ENCODE measurements at places on chromosomes 3 and 15.

- no peak for DNase-seq
These were observed 22.0 kb downstream of the KIF9 start for GRCh38 chr3:47260605-47261004.

DNA sequence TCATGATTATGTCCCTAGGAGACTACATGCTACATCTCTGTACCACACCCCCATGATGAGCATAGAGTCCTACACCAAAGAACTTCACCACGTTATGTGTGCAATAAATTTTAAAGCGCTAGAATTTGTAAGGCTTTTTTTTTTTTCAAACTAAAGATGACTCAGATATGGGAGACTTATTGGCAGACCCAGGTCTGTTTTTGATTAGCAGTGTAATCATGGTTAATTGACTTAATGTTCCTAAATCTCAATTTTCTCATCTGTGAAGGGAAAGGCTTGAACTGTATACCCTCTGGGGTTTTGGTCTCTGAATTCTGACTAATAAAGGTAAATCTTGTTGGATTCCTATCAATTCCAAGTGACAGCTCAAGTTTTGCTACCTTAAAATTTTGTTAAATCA lies 26.4 kb downstream of the ABI3BP start:
- DNase-seq: no peak

DNA sequence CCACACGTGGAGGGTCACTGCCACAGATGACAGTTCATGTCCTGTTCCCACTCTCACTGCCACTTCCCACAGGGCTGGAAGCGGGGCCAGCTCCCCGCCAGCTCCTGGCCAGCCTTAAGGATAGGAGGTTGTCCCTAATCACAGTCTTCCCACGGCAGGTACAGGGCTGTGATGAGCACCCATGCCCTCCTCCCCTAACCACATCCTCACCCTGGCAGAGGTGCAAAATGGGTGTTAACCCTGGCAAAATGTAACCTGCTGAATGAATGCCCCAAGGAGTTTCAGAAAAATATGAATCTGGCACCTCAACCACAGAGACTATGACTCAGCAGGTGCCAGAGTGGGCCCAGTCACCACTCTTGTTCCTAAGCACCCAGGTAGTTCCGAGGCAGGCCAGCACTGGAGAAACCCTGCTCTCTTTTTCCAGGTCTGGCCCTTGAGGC lies 185.1 kb upstream of the TPM1 start:
- DNase-seq: no peak

DNA sequence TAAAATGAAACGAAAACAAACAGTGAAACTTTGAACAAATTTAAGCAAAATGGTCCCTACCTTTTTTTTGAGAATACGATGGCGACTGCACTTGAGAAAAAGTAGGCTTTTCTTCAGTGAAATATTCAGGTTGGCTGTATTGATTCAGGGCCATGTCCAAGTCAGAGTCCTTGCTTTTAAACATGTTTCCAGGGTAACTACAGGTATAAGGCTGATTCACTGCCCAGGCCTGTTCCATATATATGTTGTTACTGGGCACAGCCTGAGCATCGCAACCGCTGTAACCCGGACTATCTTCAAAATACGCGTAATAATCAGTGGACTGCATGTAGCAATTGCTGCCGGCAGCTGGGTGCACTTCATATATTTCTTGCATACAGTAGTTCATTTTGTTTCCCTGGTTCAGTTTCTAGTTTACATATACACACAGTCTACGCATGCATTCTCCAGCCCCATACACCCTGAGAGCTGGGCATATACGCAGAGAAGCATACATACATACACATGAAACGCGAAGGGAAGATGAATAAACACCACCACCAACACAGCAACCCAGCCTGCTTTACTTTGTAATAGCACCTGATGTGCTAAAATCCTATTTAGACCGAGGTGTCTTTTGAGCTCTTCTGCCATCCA lies 220.0 kb downstream of the NR1D2 start:
- DNase-seq: no peak

DNA sequence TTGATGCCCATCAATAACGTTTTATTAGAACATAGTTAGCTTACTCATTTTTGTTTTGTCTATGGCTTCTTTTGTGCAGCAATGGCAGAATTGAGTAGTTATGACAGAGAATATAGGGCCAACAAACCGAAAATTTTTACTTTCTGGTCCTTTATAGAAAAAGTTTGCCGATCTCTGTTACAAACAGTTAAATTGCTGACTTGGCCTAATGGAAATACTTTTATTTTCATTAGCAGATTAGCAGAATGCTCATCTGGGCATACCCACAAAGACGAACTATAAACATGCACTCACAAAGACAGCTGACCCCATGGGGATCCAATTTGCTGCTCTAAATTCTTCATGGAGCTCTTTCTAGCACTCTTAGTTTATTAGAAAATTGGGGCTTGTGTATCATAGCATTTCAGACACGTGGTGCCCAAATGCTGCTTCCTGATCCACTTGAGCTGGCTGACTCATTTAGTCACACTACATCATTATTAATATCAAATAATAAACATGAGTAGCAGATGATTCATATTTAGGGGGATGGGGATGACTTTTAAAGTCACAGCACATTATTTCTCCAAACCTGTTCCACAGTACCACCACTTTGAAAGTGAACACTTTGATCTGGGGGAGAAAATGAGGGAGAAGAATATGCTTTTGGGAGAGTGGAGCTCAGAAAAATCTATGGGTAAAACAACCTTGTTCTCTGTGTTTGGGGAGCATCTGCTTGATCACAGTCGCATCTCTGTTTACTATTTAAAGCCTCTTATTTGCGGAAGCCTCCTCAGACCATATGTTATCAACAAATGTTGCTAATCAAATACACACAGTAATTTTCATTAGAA lies 228.1 kb upstream of the FEZF2 start:
- DNase-seq: peak; percentile 66

DNA sequence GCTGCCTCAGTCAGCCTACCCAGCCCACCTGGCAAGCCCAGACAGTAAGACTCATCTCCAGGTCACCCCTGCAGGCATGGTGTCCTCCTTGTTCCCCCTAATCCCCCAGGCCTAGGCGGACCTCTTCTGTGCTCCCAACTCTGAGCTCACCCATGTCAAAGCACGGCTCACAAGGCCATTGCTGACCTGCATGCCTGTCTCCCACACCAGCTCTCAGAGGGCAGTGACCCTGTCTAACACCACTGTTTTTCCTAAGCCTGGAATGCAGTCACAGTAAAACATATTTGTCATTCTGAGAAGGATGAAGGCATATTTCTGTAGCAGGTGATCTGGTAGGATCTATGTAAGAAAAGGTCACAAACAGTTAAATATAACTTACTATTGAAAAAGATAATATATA lies 110.3 kb upstream of the HACD2 start:
- DNase-seq: no peak

- DNase-seq: peak; percentile 72
These were observed 50.4 kb downstream of the GHSR start for GRCh38 chr3:172397716-172398405.

DNA sequence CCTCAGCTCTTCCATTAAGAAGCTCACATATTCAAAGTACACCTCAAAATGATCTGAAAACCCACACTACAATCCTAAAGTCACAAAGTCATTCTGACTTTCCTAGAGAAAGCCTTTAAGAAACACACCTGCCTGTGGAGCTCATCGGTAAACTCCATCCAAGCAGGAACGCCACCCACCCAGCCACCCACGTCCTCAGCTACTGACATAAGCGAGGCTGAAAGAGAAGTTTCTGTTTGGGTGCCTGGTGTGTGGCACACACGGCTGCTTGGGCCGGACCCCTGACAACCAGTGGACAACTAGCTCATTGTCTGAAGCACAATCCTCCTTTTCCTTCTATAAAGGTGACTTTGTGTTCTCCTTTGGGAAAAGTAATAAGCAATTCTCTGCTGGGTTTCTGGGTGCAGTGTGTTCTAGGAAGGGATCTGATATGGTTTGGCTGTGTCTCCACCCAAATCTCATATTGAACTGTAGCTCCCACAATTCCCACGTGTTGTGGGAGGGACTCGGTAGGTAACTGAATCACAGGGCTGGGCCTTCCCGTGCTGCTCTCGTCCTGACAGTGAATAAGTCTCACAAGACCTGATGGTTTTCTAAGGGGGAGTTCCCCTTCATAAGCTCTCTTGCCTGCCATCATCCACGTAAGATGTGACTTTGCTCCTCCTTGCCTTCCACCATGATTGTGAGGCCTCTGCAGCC lies 26.1 kb downstream of the FAM174B start:
- no peak for DNase-seq

DNA sequence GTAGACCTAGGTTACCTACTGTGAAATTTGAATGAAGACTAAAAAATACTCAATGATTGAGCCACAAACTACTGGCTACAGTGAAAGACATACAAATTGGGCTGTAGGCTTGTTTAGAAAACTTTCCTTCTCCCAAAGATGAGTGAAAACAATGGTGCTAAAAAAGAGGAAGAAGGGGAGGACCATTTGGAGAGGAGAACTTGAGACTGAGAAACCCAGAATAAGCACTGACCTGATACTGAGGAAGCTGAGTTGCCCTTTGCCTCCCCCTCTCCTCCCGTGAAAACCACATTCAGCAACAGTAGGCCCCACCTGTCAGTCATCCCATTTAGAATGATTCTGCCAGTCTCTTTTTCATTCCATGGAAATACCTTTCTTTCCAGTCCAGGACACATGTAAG lies 484.0 kb upstream of the TGFBR2 start:
- no peak for DNase-seq

DNA sequence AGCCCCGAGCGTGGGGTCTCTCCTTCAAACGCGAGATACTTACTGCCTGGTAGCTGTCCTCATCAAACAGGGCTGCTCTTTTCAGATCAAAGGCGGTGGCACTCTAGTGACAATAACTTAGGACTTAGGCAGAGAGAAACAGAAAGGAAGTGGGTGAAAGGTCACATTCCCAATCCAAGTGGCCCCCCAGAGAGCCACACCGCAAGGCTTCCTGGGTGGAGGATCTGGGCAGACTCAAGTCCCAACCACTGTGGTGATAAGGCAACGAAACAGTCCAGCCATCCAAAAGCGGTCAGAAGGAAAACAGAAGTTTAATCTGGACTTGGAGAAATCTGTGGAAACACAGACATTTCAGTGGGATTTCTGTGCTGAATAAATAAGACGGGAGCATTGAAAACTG lies 227.2 kb downstream of the ADAMTS17 start:
- DNase-seq: peak; percentile 81

GRCh38 chr3:8752832-8753231 lies 16.6 kb downstream of the OXTR start:
- DNase-seq: no peak

DNA sequence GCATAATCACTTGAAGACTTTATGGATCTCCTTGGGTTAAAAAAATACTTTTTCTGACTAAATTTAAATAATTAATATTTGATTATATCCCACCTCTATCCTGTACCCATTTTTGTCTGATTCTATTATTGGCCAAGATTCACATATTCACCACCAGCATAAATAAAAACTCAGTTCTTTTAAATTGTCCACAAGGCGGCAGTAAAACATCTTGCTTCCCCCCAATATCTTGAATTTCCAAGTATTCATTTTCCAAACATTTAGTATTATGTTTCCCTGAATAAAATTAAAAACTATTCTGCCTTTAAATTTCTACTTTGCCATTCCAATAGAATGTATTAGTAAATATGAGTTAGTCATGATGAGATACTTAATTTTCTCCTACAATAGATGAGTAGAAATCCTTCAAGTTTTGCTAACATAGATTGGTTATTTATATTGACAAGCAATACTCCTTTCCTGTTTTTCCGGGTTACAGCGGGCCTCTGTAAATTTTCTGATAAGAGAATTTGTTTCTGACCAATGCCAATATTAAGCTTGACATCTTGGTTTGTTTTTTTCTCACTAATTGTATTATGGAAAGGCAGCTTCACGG lies 218.7 kb upstream of the MDFIC2 start:
- peak; percentile 62 for DNase-seq

DNA sequence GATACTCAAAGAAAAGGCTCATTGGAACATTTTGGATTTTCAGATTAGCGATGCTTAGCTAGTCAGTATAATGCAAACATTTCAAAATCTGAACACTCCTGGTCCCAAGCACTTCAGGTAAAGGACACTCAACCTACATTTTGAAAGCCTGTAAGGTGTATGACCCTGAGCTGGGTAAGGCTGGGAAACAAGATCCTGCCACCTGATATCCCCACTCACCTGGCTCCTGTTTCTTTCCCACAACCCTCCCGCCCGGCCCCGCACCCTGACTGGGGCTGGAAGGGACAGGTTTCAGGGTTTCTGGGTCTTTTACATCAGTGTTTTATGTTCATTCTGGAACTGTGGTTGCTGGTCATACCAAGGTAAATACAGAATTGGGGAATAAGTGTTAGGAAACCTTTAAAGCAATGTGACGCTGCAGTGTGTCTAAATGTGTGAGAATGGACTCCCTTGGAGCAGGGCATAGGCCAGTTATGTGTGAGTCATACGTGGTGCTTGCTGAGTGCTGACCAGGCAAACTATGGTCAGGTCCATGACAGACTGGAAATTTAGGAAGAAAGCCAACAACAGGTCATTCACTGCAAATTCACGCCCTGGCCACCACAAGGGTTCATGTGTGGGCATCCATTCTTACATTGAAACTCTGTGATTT lies 22.9 kb downstream of the CTXND1 start:
- peak; percentile 3 for DNase-seq

DNA sequence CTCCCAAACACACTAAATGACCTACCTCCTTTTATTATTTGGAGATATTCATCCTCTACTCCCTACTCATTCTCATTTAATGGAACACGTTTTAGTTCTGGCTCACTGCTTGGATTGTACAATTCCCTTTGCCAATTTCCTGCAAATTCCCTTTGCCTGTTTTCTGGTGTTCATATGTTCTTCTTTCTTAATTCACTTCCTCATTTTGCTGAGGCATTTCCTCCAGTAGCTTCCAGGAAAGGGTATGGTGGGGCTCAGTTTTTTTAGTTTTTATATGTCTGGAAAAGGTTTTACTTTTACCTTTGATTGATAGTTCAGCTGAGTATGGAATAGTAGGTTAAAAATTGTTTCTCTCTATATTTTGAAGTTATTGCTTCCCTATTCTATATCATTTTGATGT lies 143.6 kb upstream of the GOLIM4 start:
- no peak for DNase-seq

GRCh38 chr3:126971891-126972351 lies 11.0 kb upstream of the PLXNA1 start:
- peak; percentile 76 for DNase-seq

GRCh38 chr3:172287937-172288477 lies 160.2 kb downstream of the GHSR start:
- DNase-seq: no peak

- peak; percentile 95 for DNase-seq
These were observed 53.0 kb upstream of the MME start for GRCh38 chr3:155026999-155027591.

DNA sequence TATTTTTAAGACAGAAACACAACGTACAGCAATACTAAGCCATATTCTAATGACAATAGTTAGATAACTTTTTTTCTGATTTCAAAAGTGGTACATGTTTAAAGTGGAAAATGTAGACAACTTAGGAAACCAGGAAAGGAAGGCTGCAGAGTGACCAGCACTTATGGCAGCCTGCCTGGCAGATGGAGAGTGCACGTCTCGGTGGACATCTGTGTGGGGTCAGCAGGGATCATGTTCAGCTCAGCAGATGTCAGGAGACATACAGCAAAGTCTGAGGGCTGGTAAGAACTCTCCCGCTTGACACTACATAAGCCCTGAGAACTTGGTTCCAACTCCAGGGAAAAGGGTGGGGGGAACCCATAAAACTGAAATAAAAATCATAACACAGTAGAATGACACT lies 128.6 kb upstream of the ADPGK start:
- no peak for DNase-seq

Data from fibroblast of pulmonary artery (primary cell).